Amniotic stem cell (primary cell): ENCODE measurements at places on chromosomes 5 and 9.

- DNase-seq: no peak
Observed at GRCh38 chr5:79408028-79408427, 105.9 kb downstream of the HOMER1 start.

GRCh38 chr5:168055141-168055683 lies 236.2 kb upstream of the WWC1 start:
- DNase-seq: no peak

DNA sequence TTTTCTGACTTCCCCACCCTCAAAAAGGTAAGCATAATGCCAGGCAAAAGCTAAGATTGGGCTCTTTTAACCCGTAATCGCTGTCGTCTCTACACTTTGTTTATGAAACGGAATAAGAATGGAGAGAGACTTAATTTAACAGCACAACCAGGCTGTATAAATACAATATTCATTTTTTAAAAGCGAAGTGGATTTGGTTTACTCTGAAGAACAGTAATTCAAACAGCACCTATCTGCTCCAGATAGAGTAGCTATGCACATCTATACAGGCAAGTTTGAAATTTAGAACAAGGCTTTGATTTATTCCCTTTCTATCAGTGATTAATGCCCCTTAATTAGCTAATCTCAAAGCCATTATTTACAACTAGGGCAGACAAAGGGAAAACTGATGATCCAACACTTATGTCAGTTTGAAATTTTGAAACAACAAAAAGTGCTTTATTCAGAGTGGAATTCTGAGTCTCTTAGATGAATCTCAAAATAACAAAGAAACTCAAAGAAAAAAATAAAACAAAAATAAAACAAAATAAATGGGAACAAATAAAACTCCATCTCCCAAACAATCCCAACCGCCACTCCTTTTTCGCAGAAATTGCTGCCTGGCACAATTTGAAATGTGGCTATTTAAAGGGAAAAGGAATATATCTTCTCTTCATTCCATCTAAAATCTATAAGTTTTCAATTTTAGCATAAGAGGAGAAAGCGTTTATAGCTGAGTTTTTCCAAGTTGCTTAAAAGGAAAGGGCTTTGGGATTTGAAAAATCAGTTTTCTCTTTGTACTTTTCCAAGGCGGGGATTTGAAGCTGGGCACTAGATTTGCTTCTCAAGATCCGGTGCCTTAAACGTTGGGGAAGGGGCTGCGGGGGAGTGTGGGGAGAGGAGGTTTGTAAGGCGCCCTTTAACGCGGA lies 298.6 kb downstream of the PARP8 start:
- no peak for DNase-seq

DNA sequence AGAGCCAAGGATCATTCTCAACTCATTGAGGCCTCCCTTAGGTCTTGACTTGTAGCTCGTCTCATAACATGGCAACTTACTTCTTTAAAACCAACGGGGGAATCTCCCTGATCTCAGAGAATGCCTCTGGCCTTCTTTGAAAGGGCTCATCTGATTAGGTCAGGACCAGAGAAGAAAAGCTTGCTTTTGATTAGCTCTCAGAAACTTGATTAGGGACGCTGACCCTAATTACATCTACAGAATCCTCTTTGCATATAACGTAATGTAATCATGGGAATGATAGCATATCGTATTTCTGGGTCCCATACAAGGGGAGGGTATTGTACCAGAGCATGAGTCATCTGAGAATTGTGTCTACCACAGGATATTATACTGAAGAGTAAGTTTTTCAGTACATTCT lies 125.1 kb upstream of the SH3GL2 start:
- DNase-seq: no peak

DNA sequence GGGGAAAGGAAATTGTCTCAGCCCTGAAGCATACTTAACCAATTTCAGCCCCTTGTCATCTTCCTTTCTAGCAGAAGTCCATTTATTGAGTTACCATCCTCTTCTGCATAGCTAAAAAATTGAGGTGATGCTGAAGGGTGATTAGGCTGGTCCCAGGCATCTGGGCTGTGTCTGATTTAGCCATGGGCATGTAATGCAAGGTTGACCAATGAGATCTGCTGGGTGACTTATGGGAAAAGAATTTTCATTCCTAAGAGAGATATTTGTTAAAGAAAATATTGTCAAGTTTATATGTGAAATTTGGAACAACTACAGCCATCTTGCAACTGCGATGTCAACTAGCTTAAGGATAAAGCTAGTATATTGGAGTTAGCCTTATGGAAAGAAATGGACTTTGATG lies 5.1 kb downstream of the ITGA2 start:
- DNase-seq: no peak

- DNase-seq: no peak
Observed at GRCh38 chr9:91883503-91883902, 66.5 kb downstream of the ROR2 start.

- peak; percentile 79 for DNase-seq
Observed at GRCh38 chr5:169980418-169981053, at the start of gene INSYN2B. Gene INSYN2B, minus strand, starts transcription at chr5:169980495. Its CDS starts 96,597 bp downstream, at chr5:169883898.

DNA sequence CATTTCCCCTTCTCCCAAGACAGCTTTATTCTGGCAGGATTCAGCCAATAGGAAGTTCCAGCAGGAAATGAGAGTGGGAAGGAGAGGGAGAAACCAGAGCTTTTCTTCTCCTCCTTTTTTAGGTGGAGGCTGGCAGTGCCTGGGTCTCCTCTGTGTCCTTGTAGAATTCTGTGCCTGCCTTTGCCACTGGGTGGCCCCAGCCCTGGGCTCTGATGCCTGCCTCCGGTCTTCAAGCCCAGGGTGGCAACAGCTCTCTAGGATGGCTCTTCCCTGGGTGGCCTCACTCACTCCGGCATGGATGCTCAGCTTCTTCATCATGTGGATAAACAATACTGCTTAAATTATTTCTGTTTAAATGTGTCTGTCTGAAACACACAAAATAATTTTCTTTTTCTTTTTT lies 694.8 kb downstream of the SEMA5A start:
- DNase-seq: no peak

- DNase-seq: no peak
Observed at GRCh38 chr9:121811751-121812150, 160.3 kb downstream of the DAB2IP start.

- peak; percentile 42 for DNase-seq
Observed at GRCh38 chr5:109410389-109411148, 795 bp upstream of the PJA2 start.

GRCh38 chr5:8729437-8729836 lies 816.4 kb downstream of the SEMA5A start:
- peak; percentile 12 for DNase-seq

DNA sequence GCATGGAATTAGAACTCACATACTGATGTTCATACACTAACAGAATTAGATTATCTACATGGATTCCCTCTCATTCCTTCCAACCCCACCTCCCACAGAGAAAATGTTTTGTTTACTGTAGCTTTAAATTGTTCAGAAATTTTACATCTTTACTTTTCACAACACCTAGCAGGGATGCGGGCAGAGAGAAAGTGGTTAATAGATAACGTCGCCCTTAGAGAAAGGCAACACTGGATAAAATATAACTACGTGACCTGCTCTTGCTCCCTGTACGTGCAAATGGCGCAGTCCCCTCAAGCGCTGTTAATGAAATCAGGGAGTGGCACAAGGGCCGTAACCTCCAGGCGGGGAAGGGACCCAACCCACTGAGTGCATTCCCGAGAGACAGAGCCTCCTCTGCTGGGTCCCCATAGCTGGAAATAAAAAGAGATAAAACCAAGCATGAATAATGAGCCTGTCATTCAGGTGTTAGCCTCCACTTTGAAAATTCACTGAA lies 125.3 kb upstream of the DAPK1 start:
- DNase-seq: no peak

GRCh38 chr5:172740428-172741205 lies 30.4 kb downstream of the DUSP1 start:
- peak; percentile 85 for DNase-seq

- DNase-seq: no peak
Observed at GRCh38 chr5:165325221-165325620, 1819.8 kb downstream of the MAT2B start.

GRCh38 chr9:28272127-28272526 lies 698.8 kb upstream of the C9orf72 start:
- no peak for DNase-seq

DNA sequence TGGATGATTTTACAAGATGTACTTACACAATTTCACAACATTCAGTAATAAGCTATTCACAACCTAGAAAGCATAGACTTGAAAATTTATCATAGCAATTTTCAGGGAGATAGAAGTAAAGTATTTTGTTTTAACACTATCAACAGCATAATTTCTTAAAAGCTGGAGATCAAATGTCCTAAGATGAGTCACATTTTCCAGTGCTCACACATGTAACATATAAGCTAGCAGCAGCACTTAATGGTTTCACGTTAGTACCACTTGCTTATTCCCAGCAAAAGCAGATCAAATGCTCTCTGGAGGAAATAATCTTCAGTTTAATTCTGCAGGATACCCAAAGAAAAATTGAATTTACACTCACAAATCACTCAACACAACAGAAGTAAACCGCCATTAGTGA lies 6.5 kb downstream of the OR13C8 start:
- no peak for DNase-seq

- no peak for DNase-seq
Observed at GRCh38 chr9:76808636-76809035, 44.4 kb downstream of the PCA3 start.

GRCh38 chr5:41722359-41722950 lies 147.8 kb downstream of the OXCT1 start:
- no peak for DNase-seq

- no peak for DNase-seq
Observed at GRCh38 chr9:71719562-71719961, 48.8 kb downstream of the CEMIP2 start.

GRCh38 chr9:97993000-97993399 lies 9.9 kb downstream of the ANP32B start:
- DNase-seq: no peak

- DNase-seq: no peak
Observed at GRCh38 chr9:135879237-135879601, 28.1 kb downstream of the CAMSAP1 start.

- DNase-seq: no peak
Observed at GRCh38 chr5:29950416-29951145, 1242.9 kb upstream of the CDH6 start.

- DNase-seq: no peak
Observed at GRCh38 chr5:172165465-172165864, 22.6 kb downstream of the STK10 start.

DNA sequence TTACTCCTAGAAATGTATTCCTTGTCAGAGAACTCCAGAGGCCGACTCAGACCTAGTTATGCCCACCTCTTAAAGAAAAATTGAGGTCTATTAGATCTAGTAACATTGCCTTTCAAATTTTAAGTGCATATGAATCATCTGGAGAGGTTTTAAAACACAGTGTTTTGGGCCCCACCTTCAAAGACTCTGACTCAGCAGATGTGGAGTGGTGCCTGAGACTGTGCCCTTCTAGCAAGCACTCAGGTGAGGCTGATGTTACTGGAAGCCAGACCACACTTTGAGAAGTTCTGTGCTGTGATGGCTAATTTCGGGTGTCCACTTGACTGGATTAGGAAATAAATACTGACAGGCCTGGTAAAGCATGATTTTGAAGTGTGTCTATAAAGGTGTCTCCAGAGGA lies 10.6 kb downstream of the FOXB2 start:
- no peak for DNase-seq

GRCh38 chr5:53922508-53923498 lies 362.4 kb downstream of the NDUFS4 start:
- DNase-seq: no peak

GRCh38 chr5:142779163-142779840 lies 9.1 kb downstream of the ARHGAP26 start:
- no peak for DNase-seq

GRCh38 chr5:132420706-132421272 lies 51.3 kb downstream of the SLC22A5 start:
- DNase-seq: no peak
